Activated CD4-positive, alpha-beta T cell treated with anti-CD3 and anti-CD28 coated beads for 24 hours (primary cell): ENCODE measurements at places on chromosomes 5 and 9.

DNA sequence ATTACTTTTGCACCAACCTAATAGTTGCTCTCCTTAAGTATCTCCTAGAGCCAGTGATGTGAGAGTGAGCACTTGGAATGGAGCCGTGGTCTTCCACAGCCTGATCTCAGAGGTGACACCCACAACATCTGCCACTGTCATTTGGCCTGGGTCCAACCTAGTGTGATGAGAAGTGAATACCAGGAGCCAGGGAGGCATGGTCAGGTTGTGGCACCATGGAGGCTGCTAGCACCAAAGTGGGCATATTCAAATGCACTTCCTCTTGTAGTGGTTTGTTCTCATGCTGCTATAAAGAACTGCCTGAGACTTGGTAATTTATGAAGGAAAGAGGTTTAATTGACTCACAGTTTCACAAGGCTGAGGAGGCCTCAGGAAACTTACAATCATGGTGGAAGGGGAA is 22.6 kb upstream of the CEP72 start:
- DNase-seq: no peak

GRCh38 chr9:37944671-37945481 is 40.9 kb upstream of the SLC25A51 start:
- DNase-seq: no peak

GRCh38 chr9:5500441-5501235 is 9.7 kb upstream of the PDCD1LG2 start:
- DNase-seq: no peak

DNA sequence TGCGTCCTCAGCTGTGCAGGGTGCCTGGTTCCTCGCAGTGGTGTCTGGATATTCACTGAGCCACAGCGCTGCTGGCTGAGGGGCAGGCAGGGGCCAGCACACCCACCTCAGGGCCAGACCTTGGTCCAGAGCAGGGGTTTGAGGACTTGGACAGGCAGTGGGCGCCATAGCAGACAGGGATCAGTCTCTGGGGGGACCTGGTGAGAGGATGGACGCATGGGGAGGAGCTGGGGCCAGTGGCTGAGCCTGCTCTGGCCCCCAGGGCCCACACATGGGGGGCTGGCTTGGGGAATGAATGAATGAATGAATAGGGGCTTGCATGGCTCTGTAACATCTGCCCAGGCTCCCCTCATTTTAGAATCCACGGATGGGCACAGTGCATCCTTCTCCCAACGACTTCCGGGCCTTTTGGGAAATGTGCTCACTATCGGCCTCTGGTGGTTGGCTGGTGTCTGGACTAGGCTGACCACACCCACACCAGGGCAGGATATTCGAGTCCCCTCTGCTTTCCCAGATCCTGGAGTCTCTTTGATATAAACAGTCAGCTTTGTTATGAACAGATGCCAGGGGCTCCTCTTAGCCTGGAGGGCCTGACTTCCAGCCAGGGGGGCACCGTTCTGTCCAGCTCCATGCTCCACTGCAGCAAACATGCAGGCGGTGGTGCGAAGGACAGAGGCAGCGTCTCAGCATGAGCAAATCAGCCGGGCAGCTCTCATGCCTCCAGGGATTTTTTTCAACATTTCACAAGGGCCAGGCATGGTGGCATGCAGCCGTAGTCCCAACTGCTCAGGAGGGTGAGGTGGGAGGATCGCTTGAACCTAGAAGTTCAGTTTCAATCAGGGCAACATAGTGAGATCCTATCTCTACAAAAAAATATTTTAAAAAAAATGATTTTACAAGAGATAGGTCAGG is 62.6 kb downstream of the NEK6 start:
- DNase-seq: peak; percentile 18

DNA sequence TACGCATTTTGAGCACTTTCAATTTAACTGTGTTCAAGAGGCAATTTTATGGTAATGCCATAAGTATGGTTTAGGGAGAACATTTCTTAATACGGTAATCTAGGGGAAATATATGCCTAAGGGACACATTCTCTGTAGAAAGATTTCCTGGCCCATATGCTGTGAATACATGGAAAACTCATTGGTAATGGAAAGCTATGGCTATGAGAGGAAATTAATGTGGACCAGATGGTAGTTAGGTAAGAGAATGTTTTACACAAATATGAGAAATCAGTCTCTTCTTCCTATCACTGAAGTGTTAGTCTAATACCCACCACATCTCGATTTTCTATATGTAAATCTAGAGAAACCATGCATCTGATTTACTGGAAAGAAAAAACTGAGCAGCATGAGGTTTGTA is 105.0 kb downstream of the SEMA6A start:
- no peak for DNase-seq

DNA sequence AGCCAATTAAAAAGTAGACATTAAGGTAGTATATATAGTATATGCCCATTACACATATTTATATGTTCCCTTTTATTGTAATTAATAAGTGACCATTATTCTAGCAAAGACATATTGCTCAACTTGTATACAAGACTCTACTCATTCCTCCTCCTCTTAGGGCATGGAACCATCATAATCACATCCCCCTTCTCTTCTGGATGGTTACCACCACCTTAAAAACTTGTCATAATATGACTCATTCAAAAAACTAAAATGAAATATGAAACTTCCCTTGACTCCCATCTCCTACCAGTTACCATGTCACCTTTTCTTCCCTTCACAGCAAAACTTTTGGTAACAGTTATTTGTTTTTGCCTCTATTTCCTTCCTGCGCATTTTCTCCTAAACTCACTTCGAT is 438.7 kb downstream of the KDM4C start:
- no peak for DNase-seq

DNA sequence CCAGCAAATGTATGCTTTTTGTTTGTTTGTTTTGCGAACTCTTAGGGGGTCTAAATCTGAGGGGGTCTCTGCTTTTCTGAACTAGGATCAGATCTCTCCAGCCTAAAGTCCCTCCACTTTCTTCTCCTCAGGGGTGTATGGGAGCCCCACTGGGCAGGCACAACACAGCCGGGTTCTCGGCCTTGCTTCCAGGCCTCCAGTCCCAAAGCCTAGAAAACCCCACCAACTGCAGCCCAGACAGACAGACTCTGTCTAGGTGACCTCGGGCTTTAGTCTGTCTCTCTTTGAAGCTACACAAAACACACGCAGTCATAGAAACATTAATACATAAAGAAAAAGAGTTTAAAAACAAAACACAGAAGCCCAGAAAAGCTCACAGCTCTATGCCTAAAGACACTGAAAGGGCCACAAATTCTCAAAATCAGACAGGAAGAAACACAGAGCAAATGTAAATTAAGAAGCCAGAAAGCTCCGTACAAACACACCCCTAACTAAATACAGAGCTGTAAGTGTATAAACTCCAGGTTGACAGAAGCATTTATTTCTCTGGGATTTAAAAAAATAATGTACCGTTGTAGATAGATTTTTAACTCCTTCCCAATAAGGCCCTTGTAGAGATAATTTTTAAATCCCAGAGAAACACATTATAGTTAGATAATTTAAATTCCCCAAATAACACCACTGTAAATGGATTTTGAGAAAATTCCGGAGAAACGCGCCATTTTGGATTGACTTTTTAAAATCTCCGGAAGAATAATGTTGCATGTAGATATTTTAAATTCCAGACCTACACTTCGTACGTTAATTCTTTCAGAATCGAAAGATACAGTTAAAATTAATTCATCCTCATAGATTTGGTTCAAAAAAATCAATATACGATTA is 2.0 kb downstream of the PITX1 start:
- no peak for DNase-seq
